ENCODE measurements at places on chromosomes 1 and 21. TPM values are rescaled to one million over a fixed set of nuclear protein-coding genes. Genes with fewer than 3 reads are reported as not detected.

The PIK3CD gene
- 6.0 TPM for polyA plus RNA-seq

The GSTM4 gene
- polyA plus RNA-seq = 34.1 TPM

The RNF2 gene
- 49.7 TPM for polyA plus RNA-seq

The PLOD1 gene
- 140 TPM for polyA plus RNA-seq

The AKR7A3 gene
- 1.9 TPM for polyA plus RNA-seq

The OR2M7 gene
- polyA plus RNA-seq = not detected

The TMEM52 gene
- polyA plus RNA-seq = 1.5 TPM

The LHX4 gene
- 5.1 TPM for polyA plus RNA-seq

The AMY1A gene
- not detected for polyA plus RNA-seq

The PTPN14 gene
- polyA plus RNA-seq = 16.9 TPM

The FAM163A gene
- 0.22 TPM for polyA plus RNA-seq

The AK5 gene
- polyA plus RNA-seq = 1.2 TPM

The B3GALT5 gene
- 1.2 TPM for polyA plus RNA-seq

The GPR25 gene
- not detected for polyA plus RNA-seq

The CAPN8 gene
- 0.98 TPM for polyA plus RNA-seq

The HLX gene
- 42.8 TPM for polyA plus RNA-seq

Data from right lung (tissue), 10 donors.